ENCODE measurements at places on chromosomes 7 and 10.

DNA sequence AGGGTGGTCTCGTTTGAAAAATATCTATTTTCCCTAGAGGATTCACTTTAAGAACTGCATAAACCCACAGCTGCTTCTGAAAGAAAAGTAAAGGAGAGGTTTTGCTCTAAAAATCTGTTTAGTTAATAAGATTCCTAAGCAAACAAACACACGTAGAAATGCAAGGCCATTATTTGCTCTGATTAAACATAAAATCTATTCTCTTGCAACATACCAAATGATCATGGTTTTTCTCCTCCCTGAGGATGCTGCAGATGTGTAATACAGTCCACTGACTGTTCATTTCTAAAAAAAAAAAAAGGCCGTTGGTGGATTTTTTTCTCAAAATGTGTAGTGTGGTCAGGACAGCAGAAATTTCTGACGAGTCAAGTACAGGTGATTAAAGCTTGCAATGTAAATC lies 98.6 kb downstream of the BUB3 start:
- no peak for DNase-seq

DNA sequence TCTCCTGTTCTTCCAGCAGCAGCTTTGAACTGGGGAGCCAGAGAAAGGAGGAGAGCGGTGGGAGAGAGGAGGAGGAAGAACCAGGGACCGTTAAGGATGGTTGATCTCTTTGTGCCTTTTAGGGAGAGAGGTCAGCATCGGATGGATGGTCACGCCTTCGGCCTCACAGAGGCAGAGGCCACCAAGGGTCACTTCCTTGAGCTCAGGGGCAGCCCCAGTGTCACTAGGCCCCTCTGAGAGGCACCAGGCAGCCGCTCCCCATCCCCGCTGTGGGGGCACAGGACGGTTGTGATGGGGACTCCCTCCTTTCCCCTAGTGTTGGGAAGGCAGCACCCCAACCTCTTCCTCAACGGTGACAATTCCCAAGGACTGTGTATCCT lies 121.4 kb downstream of the DNAJB6 start:
- no peak for DNase-seq

DNA sequence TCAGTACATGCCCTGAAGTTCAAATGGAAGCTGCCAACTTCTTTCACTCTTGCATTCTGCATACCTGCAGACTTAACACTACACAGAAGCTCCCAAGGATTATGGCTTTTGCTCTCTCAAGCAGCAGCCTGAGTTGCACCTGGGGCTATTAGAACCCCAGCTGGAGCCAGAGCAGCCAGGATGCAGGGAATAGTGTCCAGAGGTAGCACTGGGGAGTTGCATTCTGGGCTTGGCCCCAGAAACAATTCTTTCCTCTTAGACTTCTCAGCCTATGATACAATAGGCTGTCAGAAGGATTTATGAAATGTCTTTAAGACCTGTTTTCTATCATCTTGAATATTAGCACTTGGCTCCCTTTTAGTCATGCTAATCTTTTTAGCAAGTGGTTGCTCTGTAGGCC lies 886.7 kb upstream of the GHITM start:
- DNase-seq = no peak

DNA sequence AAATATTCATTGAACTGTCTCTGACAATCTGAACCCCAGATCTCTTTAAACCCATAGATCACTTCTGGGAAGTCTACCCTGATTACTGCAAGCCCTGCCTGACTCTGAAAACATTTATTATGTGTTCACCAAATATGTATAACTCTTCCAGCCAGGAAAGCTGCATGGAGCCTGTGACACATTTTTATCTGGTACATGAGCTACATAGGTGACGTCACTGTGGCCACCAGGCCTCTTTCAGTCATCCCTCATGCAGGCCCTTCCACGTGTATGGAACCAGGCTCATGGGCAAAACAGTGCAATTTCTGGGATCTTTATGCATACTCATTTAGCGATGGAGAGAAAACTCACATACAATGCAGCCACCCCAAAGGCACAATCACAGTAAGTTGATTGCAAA lies 133.9 kb upstream of the NUPR2 start:
- no peak for DNase-seq

- no peak for DNase-seq
Measured at GRCh38 chr7:121276313-121276712, 52.5 kb upstream of the WNT16 start.

DNA sequence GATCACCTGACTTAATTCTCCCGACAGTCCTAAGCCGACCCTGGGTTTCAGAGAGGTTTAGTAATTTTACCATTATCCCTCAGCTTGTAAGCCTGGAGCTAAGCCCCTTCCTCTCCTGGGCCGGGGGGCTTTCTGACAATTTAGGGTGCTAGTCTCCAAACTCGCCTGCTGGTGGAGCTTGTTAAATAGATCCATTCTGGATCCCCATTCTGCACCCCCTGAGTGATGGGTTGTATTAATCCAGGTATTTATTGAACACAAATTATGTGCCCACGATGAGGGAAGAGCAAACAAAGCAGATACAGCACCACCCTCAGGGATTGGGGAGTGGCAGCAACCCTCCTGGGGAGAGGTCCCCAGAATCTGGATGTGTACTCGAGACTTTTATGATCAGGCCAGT lies 1.3 kb upstream of the SLC29A3 start:
- no peak for DNase-seq

DNA sequence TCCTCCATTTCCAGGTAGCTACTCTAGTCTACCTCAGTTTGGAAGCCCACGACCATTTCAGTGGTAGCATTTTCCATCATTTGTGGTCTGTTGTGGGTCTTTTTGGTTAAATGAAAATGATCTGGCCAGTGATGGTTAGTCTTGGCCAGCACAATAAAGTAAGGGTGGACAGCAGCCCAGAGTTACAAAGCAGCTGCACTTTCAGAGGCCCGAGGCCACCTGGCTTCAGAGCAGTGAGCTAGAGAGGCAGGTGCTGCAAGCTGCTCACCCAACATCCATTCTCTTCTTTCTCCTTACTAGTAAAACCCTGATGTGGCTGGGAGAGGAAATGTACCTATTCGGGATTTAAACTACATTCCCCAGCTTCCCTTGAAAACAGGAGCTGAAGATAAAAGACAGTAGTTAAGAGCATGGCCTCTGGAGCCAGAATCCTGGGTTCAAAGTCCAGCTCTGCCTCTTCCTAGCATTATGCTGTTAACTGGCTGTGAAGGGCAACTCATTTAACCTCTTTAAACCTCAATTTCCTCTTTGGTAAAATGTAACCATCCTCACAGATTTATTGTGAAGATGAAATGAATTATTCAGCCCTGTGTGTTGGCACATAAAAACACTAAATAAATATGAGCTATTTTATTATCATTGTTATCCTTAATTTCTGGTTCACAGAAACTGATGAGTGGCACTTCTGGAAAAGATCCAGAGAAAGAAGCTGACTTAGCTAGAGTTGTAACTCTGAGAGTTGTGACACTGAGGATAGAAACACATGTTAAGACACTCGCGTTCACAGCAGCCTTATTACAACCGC lies 517.4 kb downstream of the PARD3 start:
- DNase-seq = no peak

- DNase-seq = no peak
Measured at GRCh38 chr10:9427209-9427608, 1372.7 kb downstream of the GATA3 start.

DNA sequence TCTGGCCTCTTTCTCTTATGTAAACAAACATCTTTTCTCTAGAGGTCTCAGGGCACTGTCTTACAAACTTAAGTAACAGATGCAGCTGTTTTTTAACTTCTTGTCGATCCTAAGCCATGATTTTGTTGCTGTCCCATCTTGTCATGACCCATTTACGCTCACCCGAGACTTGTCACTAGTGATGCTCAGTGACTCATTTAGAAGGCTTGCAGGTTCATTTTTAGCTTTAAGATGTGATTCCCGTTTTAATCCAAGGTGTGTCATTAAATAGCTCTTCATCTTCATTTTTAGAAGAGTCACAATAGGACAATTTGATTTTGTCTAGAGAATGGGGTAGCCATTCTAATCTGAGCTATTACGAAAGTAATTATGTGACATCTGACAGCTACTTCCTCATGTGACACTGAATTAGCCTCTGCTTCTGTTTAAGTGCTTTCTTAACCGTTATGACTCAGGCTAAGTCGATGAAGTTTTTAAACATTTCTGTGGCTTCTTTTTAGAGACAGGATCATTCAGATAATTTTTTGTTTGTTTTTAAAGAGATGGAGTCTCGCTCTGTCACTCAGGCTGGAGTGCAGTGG lies 42.7 kb downstream of the SPDYE5 start:
- no peak for DNase-seq

GRCh38 chr10:90412582-90412981 lies 445.3 kb downstream of the HTR7 start:
- DNase-seq = no peak

GRCh38 chr10:69382382-69383117 lies 34.2 kb downstream of the TACR2 start:
- DNase-seq = no peak

GRCh38 chr10:82084904-82085303 lies 209.9 kb downstream of the NRG3 start:
- DNase-seq = no peak

DNA sequence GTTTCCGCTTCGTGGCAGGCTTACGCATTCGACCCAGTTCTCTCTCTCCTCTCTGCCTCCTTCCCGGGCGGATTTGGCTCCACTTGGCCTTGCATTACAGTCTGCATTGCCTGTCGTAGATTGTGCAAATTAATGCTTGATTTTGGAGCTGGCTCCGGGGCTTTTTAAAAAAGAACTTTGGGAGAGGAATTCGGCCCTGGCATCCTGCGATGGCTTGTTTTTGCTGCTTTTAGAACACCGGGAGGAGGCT lies 767 bp downstream of the EIF4EBP2 start:
- no peak for DNase-seq

DNA sequence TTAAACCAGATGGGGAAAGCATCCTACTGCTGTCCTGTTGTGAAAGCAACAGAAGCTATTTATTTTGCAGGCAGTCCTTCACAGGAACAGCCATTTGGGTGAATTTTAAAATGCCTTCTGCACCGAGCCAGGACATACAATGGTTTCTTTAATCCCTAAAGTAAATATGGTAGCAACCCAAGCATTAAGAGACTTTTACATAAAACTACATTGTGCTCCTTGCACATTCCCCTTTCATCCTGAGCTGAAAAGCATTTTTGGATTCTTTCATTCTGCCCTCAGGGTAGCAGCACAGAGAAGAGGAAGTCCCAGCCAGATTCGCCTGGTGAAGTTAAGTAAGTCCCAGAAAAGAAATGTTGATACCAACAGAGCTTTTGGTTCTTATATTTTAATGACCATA lies 84.0 kb upstream of the FAM3C start:
- no peak for DNase-seq

DNA sequence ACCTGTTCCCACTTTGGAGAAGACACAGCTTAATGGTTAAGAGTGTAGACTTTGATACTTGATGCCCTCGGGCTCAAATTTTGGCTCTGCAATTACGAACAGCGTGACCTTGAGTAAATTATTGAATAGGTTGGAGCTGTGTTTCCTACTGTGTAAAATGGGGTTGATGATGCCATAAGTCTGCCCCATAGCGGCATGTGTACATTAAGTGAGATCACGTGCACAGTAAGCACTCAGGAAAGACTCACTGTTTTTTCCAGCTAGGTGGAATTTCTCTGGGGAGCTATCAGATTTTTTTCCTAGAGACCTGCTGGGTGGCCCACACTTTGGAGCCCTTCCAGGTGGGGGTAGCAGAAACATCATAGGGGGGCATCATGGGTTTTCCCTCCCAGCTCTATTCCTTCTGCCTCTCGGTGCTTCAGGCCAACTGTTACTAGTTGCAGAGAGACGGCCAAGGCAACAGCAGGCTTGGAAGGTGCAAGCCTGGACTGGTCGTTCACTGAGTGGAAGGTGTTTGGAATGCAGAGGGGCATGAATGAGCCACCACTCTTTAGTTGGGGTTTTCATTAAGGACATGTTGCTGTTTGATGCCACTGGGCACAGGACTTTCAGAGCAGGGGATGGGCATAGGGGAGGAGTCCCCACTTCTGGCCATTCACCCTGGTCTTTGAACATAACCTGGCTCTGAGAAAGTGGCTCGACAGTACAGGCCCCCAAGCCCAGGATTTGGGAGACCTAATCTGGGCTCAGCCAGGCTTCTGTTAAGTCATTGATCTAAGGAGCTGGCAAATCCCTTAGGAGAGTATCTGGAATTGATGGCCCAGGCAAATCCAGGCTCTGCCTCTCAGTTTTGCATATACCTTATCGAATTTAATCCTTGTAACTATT lies 64.0 kb downstream of the SYPL1 start:
- DNase-seq = no peak

- DNase-seq = no peak
Measured at GRCh38 chr10:19825700-19826099, 9.5 kb downstream of the PLXDC2 start.

GRCh38 chr10:122201401-122201800 lies 69.7 kb upstream of the BTBD16 start:
- DNase-seq = no peak

GRCh38 chr7:135508883-135509588 lies 866 bp downstream of the CNOT4 start:
- no peak for DNase-seq

DNA sequence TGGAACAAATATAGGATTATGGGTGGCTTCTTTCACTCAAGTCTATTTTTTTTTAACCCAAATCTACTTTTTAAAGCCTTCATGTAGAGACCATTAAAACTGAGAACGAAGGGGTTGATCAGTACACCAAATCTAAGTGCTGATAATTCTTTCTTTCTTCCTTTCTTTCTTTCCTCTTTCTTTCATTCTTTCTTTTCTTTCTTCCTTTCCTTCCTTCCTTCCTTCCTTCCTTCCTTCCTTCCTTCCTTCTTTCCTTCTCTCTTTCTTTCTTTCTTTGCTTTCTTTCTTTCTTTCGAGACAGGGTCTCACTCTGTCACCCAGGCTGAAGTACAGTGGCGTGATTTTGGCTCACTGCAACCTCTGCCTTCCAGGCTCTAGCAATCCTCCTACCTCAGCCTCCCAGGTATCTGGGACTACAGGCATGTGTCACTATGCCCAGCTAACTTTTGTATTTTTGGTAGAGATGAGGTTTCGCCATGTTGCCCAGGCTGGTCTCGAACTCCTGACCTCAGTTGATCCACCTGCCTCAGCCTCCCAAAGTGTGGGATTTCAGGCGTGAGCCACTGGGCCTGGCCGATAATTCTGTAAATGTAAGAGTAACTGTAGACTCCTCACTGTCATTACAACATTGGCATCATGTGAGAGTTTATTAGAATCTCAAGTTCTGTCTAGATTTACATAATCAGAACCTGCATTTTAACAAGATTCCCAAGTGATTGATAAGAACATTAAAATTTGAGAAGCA lies 236.4 kb downstream of the TFEC start:
- no peak for DNase-seq
